ENCODE measurements at places on chromosomes 2 and 18. TPM values are rescaled to one million over a fixed set of nuclear protein-coding genes. Genes with fewer than 3 reads are reported as not detected.

UGT1A8 gene
- not detected for total RNA-seq

PAX3 gene
- not detected for total RNA-seq

PPIG gene
- 64.3 TPM for total RNA-seq

RTKN gene
- 0.57 TPM for total RNA-seq

CELF4 gene
- total RNA-seq: not detected

UGGT1 gene
- 51.2 TPM for total RNA-seq

ABCA12 gene
- total RNA-seq: not detected

DCC gene
- not detected for total RNA-seq

DTNA gene
- total RNA-seq: not detected

SGO2 gene
- total RNA-seq: 1.5 TPM

RASGRP3 gene
- 3.9 TPM for total RNA-seq

ZSWIM2 gene
- not detected for total RNA-seq

IL1B gene
- 61.2 TPM for total RNA-seq

ACKR3 gene
- total RNA-seq: 2.3 TPM

MAP3K19 gene
- not detected for total RNA-seq

CAMKMT gene
- 19.8 TPM for total RNA-seq

ALPP gene
- total RNA-seq: 0.29 TPM

CHRNG gene
- total RNA-seq: not detected

KIF1A gene
- not detected for total RNA-seq

EGR4 gene
- 0.70 TPM for total RNA-seq

UGT1A5 gene
- total RNA-seq: not detected

HOXD3 gene
- not detected for total RNA-seq

CNTNAP5 gene
- total RNA-seq: not detected

LOXHD1 gene
- 1.5 TPM for total RNA-seq

WNT10A gene
- 14.4 TPM for total RNA-seq

MLPH gene
- total RNA-seq: not detected

HADHB gene
- 45.9 TPM for total RNA-seq

CD8B2 gene
- not detected for total RNA-seq

SCYGR4 gene
- not detected for total RNA-seq

SMYD1 gene
- total RNA-seq: not detected

ANKRD39 gene
- total RNA-seq: 18.6 TPM

RNF152 gene
- total RNA-seq: 2.1 TPM

EFHD1 gene
- 1.1 TPM for total RNA-seq

HNMT gene
- total RNA-seq: 0.60 TPM

TNFRSF11A gene
- total RNA-seq: 3.1 TPM

AP1S3 gene
- 1.6 TPM for total RNA-seq

All from T-helper 17 cell (primary cell).